ENCODE measurements at places on chromosomes 3 and 15.

DNA sequence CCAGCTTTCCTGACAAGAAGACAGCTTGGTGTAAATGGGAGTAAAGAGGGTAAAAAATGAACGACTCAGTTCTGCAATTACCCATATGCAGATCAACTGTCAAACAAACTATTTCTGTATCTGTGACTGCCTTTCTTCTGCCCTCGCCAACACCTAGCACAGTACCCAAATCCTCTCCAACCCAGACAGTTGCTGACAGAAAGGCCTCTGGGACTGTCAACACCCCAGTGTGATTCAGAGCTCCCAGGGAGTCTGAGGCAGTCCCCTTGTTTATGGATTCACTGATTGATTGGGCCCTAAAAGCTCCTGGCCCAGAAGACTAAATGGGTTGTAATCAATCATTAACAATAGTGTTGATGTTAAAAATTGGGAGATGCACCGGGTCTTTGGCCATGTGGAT lies 20.2 kb downstream of the IL17RD start:
- no peak for DNase-seq

GRCh38 chr3:102205647-102206046 lies 229.2 kb upstream of the ZPLD1 start:
- DNase-seq = no peak

GRCh38 chr3:189822726-189823125 lies 191.5 kb downstream of the TP63 start:
- DNase-seq = no peak

DNA sequence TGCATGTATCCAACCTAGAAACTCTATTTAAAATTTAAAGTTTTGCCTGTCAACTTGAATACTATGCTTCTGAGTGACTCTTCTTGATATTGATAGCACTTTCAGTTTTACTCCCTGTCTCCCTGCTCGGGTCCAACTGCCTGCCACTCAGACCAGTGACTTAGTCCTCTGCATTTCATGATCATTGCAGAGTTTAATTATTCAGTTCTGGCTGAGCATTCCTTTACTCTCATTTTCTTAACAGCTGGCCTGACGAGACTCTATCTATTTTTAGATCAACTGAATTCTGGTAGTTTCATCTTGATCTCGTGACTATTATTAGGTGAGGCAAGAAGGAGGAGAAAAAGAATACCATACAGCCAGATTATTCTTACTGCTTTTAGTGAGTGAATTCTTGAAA lies 617.4 kb downstream of the SI start:
- DNase-seq = no peak

- DNase-seq = no peak
These were observed 40.1 kb upstream of the CD47 start for GRCh38 chr3:108130701-108131474.

DNA sequence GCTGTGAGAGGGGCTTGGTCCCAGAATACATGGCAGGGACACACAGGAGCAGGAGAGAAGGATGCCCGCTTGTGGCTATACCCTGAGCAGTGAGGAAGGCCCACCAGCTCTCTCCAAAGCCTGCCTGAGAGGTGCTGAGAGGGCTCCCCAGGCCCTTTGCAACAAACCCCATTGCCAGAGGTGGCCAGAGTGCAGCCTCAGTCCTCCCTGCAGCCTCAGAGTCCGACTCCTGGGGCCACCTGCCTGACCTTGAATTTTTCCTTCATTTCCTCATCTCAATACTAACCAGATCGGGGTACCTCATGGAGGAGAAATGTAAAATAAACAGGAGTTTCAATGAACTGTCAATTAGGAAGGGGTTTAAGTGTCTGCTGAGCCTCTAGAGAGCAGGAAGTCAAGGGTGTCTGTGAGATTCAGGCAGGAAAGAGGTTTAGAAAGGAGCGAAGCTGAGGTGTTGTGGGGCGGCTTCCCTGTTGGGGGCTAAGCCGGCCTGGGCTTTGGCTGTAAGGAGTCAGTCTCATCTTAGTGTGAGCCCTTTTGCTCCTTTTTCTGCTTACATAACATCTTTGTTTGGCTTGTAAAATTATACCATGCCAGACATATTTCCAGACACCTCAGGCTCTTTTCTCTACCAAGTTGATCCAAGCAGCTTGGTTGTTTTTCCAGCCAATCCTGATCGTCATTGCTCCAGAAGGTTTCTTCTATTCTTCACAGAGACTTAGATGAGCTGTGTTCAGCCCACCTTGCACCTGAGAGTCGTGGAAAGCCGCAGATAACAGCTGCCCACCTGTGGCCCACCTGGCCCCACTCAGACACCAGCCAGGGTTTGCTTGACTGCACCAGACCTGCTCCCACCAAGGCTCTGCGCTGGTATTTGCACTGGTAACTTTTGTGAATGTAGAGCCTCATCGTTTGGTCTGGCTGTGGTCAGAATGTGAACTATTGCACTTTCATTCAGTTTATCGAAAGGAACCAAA lies 36.7 kb downstream of the CMTM7 start:
- DNase-seq = no peak

DNA sequence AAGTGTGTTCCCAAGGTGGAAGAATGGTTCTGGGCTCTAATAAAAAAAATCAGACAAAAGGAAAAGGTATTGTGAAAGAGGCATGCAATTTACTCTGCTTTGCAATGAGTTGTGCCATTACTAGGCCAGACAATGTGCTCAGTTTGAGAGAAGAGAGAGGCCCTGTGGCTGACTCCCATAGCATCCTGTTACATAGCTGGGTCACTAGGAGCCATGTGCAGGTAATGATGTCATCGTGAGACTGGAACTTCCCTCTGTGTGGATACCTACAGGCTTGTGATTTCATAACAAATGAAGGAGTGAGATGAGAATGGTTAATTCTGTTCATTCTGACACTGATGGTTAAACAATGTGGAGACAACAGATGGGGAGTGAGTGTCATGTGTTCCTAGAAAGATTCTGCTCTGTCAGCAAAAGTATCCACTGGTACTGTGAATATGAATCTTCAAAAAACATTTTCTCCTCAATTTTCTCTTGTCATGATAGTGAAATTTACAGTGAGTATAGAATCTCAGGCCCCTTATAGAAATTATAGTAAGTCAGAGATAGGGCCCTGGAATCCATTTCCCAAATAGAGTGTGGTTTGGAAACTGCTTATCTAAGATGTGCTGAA lies 648.7 kb upstream of the DPPA4 start:
- no peak for DNase-seq

DNA sequence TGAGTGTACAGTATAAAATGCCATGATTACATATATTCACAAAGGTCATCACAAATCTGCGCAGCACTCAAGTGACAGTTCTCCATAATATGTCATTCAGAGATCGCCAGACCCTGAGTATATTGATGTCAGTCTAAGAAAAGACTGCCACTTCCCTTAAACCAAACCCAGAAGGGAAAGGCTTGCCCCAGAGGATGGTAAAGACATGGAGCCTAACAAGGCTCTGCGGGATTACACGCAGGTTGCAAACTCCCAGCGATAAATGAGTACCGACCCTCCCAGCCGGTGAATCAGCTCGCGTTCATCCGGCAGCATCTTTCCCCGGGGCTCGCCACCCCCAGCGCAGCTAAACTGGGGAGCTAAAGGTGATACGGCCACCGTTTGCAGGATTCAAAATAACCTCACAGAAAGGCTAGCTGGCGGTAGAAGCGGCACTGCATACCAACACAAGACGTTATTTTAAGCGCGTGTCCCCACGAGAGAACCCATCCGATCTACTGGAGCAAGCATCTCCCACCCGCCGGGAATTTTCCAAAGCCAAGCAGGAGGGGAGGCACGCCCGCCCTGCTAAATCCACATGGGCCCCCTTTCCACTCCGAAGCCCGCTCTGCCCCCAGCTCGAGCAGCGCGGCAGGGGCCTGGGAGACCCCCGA lies 643 bp downstream of the MYO5A start:
- peak; percentile 47 for DNase-seq

- no peak for DNase-seq
These were observed 357.5 kb upstream of the CADM2 start for GRCh38 chr3:84601303-84601702.

DNA sequence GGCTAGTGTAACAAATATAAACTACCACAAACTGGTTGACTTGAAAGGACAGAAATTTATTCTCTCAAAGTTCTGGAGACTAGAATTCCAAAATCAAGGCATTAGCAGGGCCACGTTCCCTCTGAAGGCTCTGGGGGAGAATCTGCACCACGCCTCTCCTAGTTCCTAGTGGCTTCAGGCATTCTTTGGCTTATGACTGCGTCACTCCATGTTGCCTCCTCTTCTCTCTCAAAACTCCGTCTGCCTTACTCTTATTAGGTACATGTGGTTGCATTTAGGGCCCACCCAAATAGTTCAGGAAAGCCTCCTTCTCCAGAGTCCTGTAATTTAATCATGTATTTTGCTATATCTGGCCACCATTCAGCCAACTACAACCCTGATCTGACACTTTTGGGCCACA lies 174.8 kb downstream of the PEX5L start:
- no peak for DNase-seq

GRCh38 chr15:82882273-82882928 lies 70.1 kb downstream of the HOMER2 start:
- no peak for DNase-seq

DNA sequence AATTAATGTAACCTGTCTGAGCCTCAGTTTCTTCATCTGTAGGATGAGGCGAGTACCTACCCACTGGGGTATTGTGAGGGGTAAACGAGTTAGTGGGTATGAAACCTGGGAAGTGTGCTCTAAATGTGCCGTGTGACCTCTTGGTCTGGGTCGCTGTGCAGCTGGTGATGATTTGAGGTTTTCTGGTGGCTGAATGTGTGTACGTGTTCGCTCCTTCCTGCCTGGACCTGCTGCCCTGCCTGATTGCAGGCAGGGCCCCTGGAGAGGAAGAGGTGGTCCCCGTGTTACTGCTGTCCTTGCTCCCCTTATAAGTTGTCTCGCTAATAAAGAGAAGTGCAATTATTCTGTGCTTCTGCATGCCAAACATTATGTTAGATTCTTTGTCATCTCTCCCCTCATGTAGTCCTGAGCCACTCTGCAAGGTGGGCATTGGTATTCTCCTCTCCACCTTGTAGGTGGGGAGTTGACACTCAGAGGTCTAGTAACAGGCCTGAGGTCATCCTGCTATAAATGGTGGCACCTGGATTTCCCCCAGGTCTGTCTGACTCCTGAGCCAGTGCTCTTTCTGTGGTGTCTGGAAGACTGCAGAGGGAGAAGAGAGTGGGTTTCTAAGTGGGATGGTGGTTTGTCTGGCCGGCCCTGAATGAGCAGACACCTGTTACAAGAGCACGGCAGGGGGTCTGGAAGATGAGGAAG lies 15.7 kb downstream of the PDIA5 start:
- no peak for DNase-seq

DNA sequence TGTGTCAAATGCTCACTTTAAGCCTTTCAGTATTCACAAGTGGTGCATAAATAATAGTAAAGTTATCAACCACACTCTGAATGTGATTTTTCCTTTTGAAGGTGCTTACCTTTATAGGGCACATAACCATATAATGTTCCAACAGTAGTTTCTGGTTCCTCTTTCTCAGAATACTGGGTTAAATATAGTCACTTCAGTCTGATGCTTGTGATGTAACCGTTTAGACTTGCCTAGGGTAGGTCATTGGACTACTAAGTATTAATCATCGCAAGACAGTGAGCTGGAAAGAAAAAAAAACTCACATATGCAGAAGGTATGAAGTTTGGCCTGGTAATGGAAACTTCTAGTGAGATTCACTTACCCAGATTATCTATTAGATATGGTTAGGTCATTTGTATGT lies 1.9 kb downstream of the KBTBD8 start:
- DNase-seq = no peak

GRCh38 chr15:71261909-71262308 lies 146.6 kb downstream of the THSD4 start:
- no peak for DNase-seq

GRCh38 chr3:159843840-159844730 lies 144.6 kb upstream of the IL12A start:
- DNase-seq = no peak

- no peak for DNase-seq
These were observed 36.0 kb downstream of the PSTPIP1 start for GRCh38 chr15:77030928-77031375.

- DNase-seq = no peak
These were observed 12.1 kb downstream of the B4GALT4 start for GRCh38 chr3:119228373-119229145.

DNA sequence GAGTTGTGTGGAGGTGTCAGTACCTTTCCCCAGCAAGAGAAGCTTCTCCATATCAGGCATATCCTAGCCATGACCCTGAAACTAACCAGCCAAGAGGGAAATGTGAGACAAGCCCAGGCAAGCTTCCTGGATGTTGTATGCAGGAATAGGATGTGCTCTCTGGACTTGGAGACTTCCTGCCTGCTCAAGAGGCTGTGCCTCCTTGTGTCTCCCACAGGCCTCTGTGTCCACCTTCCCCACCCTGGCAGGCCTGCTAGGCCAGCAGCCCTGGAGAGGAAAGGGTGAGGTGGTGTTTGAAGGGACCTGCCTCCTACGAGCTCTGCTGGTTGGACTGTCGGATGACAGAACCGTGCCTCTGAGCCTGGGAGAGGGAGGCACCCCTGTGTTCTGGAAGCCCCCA lies 2.1 kb upstream of the DYNLT2B start:
- no peak for DNase-seq

GRCh38 chr3:19073341-19074105 lies 74.8 kb upstream of the KCNH8 start:
- no peak for DNase-seq

GRCh38 chr3:74789111-74789510 lies 174.7 kb upstream of the CNTN3 start:
- peak; percentile 84 for DNase-seq

DNA sequence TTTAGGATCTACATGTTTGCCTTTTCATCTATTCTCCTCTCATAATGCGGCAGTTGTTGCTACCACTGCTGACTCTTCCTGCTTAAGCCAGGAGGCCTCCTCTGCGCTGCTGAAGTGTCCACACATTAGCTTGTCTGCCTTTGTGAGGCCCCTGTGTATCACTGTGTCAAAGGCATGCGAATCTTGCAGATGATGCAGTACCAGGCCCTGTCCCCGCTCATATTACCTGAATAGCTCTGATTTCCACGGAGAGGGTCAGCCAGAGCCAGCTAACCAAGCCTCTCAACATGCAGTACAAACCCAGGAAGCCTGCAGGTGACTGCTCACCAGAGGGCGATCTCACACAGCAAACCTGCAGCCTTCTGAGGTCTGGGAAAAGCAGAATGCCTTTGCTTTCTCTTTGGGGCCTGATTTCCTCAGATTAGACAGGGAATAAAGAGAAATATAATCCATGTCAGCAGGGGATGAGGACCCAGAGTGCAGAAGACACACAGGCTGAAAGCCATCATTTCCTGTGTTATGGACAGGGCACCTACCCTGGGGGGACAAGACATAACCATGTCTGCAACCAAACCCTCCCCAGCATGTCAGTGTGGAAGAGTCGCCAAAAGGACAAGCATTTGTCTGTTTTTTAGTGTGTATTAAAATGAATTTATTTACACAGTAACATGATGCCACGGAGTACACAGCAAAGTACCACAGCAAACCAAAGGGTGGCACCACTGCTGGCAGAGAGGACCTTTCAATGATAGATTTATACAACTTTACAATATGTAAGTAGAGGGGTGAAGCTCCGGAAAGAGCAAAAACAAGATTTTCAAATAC lies 36.8 kb upstream of the TSPAN3 start:
- DNase-seq = peak; percentile 46

Measured in SW480 (cell line).